ENCODE measurements at places on chromosomes 16 and 17. TPM values are rescaled to one million over a fixed set of nuclear protein-coding genes. Genes with fewer than 3 reads are reported as not detected.

MYH3 gene
- 4.7 TPM for polyA plus RNA-seq

TNFRSF17 gene
- not detected for polyA plus RNA-seq

FLCN gene
- polyA plus RNA-seq: 29.1 TPM

RAB26 gene
- polyA plus RNA-seq: 3.5 TPM

CCL11 gene
- polyA plus RNA-seq: 1.5 TPM

GAS2L2 gene
- not detected for polyA plus RNA-seq

SUMO2 gene
- 774 TPM for polyA plus RNA-seq

TTYH2 gene
- 19.1 TPM for polyA plus RNA-seq

NPIPB6 gene
- polyA plus RNA-seq: 1.5 TPM

DDX42 gene
- 199 TPM for polyA plus RNA-seq

WNT9B gene
- 11.4 TPM for polyA plus RNA-seq

KRT17 gene
- polyA plus RNA-seq: 4.0 TPM

TBC1D3 gene
- polyA plus RNA-seq: not detected

TNK1 gene
- 3.2 TPM for polyA plus RNA-seq

OMG gene
- 0.09 TPM for polyA plus RNA-seq

TPSG1 gene
- 1.3 TPM for polyA plus RNA-seq

CD300E gene
- 0.10 TPM for polyA plus RNA-seq

CDH16 gene
- 277 TPM for polyA plus RNA-seq

RCVRN gene
- polyA plus RNA-seq: 0.32 TPM

ITGAD gene
- 0.29 TPM for polyA plus RNA-seq

IRX6 gene
- polyA plus RNA-seq: 5.9 TPM

NGFR gene
- 5.7 TPM for polyA plus RNA-seq

ZG16 gene
- 0.01 TPM for polyA plus RNA-seq

PITPNM3 gene
- polyA plus RNA-seq: 8.7 TPM

PRMT7 gene
- polyA plus RNA-seq: 51.0 TPM

TSPOAP1 gene
- polyA plus RNA-seq: 43.2 TPM

KIF2B gene
- polyA plus RNA-seq: not detected

HOXB9 gene
- 69.7 TPM for polyA plus RNA-seq

SLC5A2 gene
- polyA plus RNA-seq: 40.2 TPM

HYDIN gene
- polyA plus RNA-seq: 11.6 TPM

SPATA22 gene
- 0.46 TPM for polyA plus RNA-seq

CA7 gene
- polyA plus RNA-seq: 0.24 TPM

PRR35 gene
- polyA plus RNA-seq: 10.5 TPM

JPT1 gene
- polyA plus RNA-seq: 84.2 TPM

PRAC2 gene
- polyA plus RNA-seq: not detected

HIGD1B gene
- polyA plus RNA-seq: 1.4 TPM
